ENCODE measurements at places on chromosomes 7 and 10.

DNA sequence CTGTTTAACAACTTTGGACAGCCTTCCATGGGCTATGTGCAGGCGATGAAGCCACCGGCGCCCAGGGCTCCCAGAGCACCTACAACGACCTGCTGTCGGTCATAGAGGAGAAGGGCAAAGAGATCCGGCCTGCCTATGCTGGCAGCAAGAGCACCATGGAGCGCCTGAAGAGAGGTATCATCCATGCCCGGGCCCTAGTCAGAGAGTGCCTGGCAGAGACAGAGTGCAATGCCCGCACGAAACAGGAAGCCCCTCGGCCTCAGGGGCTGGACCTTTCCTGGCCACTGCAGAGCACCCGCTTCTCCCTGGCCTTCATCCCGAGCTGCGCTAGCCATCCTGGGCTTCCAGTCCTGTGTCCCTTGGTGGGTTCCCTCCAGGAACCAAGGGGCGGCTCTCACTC, 497.0 kb upstream of the PHF14 start:
- DNase-seq: no peak

GRCh38 chr10:17115683-17116082, 13.9 kb downstream of the CUBN start:
- DNase-seq: no peak

DNA sequence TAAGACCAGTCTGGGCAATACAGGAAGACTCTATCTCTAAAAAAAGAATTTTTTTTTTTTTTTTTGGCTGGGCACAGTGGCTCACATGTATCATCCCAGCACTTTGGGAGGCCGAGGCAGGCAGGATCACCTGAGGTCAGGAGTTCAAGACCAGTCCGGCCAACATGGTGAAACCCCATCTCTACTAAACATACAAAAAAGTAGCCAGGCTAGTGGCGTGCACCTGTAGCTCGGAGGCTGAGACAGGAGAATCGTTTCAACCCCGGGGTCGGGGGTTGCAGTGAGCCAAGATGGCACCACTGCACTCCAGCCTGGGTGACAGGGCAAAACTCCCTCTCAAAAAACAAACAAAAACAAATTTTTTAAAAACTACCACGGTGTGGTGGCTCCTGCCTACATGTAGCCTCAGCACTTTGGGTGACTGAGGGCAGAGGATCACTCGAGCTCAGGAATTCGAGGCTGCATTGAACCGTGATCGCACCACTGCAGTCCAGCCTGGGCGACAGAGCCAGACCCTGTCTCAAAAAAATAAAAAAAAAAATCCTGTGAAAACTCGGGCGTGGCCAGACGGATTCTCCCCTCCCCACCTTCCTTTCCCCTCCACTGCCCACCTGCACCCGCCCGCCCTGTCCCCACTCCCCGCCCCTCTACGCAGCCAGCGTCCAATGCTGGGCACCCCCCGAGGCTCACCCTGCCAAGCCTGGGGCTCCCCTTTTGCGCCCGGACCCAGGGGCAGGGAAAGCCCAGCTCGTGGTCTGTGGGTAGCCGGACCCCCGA, 745 bp upstream of the ORAI2 start:
- DNase-seq: no peak

GRCh38 chr7:158489462-158490155, 98.0 kb downstream of the PTPRN2 start:
- no peak for DNase-seq

DNA sequence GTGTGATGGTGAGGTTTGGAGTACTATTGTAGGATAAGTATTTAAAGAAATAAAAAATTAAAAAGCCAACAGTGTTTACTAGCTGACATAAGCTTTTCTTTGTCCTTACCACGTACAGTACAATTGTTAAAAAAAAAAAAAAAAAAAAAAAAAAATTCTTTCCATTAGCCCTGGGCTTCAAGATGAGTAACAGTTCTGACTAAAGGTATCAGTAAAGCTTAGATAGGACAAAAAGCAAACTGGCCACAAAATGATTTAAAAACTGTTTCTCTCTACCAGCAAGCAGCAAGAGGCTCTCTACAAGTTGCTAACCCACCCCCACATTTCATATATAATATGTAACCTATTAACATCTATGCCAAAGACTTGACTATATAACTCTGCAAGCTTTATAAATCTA, 17.5 kb downstream of the HYCC1 start:
- no peak for DNase-seq

DNA sequence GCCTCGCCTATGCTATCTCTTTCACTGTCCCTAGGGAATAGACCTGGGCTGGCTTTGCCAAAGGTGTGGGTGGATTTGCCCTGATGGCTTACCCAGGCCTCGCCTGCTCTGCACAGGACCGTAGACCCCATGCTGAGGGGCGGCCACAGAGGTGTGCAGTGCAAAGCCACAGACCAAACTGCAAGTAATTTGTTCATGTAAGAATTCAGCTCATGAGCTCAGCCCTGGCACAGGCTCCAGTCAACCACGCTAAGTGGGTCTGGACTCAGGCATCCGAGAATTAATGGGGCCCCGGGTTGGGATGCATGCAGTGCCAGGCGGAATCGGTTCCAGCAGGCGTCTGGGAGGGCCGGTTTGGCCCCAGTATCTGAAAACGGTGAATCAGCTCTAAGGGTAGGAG, 445.2 kb downstream of the DNAJB6 start:
- no peak for DNase-seq
